Fibroblast of skin of left quadriceps (primary cell): ENCODE measurements at places on chromosomes 12 and 14.

GRCh38 chr12:94089891-94090290, 58.5 kb upstream of the PLXNC1 start:
- no peak for DNase-seq

- DNase-seq: no peak
These were observed 178.9 kb upstream of the DYRK2 start for GRCh38 chr12:67469666-67470065.

DNA sequence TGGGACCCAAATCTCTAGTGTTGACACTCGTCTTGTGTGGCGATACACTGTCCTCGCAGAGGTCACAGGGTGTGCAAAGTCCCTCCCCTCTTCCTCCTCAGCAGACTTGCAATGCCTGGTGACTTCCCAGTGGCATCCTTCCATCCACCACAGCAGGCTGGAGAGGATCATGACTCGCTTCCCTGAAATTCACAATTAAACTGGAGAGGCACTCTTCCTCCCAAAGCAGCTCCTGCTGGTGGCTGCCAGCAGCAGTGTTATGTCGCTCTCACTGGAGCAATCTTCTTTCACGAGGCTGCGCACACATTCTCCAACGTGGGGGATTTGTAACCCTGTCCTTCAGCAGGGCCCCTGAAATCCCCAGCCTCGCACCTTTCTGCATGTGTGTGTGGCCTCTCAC, 145.2 kb upstream of the TMCC3 start:
- peak; percentile 63 for DNase-seq

- DNase-seq: no peak
These were observed 104.0 kb upstream of the EIF5 start for GRCh38 chr14:103230021-103230420.

DNA sequence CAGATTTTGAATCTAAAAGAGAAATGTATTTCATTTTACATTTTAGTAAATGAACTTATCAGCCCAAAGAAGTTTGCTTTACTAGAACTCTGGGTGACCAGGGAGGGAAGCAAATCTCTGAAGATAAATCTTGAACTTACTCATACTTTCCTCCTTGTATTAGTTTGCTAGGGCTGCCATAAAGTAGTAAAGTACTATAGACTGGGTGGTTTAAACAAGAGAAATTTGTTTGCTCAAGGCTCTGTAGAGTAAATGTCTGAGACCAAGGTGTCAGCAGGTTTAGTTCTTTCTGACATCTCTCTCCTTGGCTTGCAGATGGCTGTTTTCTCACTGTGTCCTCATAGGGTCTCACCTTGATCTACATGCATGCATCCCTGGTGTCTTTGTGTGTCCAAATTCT, 926.0 kb downstream of the DIO2 start:
- no peak for DNase-seq

DNA sequence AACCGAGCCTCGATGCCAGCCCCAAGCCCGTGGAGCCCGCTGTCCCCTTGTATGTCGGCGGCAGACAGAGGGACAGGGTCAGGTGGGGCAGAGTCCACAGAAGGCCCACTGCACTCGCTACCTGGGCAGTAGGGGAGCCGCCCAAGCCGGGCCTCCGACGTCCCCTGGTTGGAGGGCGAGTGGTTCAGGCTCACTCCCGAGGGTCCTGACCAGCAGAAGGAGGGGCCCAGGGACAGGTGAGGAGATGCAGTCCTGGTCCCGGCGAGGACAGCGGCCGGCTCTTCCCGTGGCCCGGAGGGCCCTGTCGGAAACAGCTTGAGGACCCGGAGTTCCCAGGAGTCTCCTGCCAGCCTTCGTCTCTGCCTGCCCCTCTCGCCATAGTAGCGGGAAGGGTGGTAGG, 216.7 kb upstream of the SFSWAP start:
- DNase-seq: no peak

- DNase-seq: no peak
These were observed 354.7 kb upstream of the TMTC1 start for GRCh38 chr12:30138483-30138882.

GRCh38 chr12:126247936-126248335, 1182.7 kb downstream of the AACS start:
- no peak for DNase-seq

GRCh38 chr14:99441157-99441870, 39.3 kb downstream of the SETD3 start:
- DNase-seq: no peak

DNA sequence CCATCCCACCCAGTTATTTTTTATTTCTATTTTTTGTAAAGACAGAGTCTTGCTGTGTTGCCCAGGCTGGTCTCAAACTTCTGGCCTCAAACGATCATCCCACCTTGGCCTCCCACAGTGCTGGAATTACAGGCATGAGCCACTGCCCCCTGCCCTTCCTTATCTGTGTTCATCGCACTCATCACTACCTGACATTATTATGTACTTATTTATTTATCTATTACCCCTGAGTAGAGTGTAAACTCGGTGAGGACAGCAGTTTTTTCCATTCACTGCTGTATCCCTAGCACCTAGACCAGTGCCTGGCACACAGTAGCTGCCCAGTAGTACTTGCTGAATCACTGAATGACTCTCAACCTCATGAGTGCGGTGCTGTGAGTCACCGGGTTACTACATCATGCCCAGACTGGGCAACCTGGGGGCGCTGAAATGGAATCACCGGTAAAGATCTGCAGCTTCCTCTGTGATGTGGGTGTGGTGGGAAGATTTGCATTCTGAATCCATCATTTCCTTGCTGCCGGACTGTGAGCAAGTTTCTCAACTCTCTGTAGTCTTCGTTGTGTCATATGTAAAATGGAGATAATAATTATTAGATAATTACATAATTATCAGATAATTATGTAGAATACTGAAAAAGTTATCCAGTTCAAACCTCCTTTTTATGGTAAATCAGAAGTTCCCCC, 81.9 kb upstream of the USP44 start:
- DNase-seq: no peak

DNA sequence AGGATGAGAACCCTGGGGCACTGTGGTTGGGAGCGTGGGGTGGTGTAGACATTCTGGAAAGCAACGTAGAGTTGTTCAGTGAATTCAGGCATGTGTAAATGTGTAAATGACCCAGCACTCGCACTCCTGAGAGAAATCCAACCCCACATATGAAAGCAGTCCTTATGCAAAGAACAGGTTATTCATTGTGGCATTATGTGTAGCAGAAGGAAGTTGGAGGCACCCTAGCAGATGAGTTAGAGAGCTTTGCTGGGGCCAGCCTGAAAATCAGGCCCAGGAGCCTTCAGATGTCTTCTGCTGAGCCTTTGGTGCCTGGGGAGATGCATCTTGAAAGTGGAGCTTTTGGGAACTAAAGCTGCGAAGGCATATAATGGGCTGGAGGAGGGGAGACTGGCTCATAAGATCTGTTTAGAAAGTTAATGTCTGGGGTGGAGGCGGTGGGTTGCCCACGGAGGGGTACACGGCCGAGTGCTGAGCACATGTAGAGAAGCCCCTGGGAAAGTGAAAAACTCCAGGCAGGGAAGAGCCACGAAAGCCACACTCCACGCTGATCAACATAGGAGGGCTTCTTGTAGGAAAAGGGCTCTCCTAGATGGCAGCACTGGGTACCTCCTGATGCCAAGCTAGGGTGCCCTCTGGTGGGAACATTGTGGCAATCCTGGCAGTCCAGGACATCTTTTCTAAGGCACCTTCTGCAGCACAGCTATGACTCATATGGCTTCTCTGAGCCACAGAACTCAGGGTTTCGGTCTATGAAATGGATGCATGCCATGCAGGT, 6.0 kb upstream of the KRT83 start:
- peak; percentile 65 for DNase-seq

GRCh38 chr12:65602610-65603295, 221.5 kb upstream of the HMGA2 start:
- DNase-seq: peak; percentile 88

GRCh38 chr14:49160983-49161382, 425.2 kb downstream of the RPS29 start:
- DNase-seq: no peak

GRCh38 chr14:104888489-104889374, 23.7 kb downstream of the CEP170B start:
- DNase-seq: no peak

GRCh38 chr12:53530920-53531319, 23.6 kb upstream of the NPFF start:
- no peak for DNase-seq

DNA sequence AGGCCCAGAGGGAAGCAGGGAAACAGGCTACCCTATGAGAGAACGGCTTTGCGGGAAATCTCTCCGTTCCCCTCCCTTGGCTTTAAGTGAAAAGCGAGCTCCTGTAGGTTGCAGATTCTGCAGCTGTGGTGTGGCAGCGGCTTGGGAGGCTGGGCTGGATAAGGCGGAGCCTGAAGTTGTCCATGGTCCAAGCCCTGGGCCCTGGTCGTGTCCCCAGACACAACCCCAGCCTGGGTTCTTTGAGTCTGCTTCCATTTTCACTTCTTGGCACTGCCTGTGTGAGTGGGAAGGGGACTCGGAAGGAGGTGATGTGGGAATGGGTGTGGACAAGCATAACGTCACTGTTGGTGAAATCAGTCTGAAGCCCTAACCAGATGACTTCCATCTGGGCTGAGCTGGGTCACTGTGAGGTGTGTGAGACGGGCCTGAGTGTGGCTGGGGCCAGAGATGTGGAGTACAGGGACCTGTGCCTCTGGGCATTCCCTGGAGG, 43.0 kb upstream of the CTDSP2 start:
- DNase-seq: peak; percentile 85

GRCh38 chr12:70487440-70487839, 121.3 kb downstream of the KCNMB4 start:
- no peak for DNase-seq

- no peak for DNase-seq
These were observed 321.5 kb downstream of the PCNX1 start for GRCh38 chr14:71228711-71229110.

DNA sequence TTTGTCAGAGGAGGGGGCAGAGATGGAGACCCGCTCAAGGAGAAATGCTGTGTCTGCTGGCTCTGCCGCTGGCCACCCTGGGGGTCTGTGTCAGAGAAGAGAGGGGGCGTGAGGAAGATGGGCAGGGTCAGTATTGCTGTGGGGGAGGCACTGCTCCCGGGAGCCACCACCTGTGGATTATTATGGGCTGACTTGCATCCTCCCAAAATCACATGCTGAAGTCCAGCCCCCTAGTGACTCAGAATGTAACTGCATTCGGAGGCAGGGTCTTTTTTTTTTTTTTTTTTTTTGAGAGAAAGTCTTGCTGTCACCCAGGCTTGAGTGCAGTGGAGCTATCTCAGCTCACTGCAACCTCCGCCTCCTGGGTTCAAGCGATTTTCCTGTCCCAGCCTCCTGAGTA, 12.3 kb downstream of the ABCD4 start:
- no peak for DNase-seq

GRCh38 chr12:6834254-6834653, 6.0 kb downstream of the P3H3 start:
- no peak for DNase-seq

- DNase-seq: no peak
These were observed 50.4 kb downstream of the ITPR2 start for GRCh38 chr12:26782372-26783130.

GRCh38 chr12:101256266-101256665, 23.6 kb upstream of the UTP20 start:
- DNase-seq: no peak

DNA sequence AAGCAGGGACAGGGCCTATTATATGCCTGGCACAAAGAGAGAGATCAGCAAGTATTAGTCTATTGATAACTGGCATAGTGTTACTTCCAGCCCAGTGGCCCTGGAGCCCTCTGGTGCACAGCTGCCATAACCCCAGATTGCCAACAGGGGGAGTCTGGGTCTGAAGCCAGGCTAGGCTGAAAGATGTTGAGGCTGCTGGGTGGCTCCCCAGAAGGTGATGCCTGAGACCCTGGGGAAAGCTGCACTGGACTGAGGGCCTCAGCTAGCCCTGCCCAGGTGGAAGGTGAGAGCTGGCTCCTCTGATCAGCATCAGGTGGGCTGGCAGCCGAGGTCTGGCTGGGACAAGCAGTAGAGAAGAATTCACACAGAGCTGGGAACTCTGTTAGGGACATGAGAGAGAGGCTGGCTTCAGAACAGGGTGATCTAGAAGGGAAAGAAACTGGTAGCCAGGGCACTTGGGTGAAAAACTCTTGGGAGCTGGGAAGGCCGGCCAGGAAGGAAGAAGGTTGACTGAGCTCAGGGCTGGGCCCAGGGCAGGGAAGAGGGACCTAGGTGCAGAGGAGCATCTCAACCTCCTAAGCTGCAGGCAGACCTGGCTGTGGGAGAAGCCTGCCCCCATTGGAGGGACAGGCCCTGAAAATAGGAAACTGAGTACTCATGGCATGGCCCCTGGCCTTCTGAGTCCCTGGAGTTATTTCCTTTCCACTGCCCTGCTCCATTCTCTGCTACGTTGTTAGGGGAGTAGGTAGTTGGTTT, 3.9 kb downstream of the GZMH start:
- DNase-seq: no peak

- DNase-seq: no peak
These were observed 42.4 kb downstream of the CKAP4 start for GRCh38 chr12:106205208-106206069.
